ENCODE measurements at places on chromosomes 11 and 22.

GRCh38 chr22:50665738-50666137 is 6.9 kb upstream of the SHANK3 start:
- no peak for DNase-seq

- no peak for DNase-seq
Observed at GRCh38 chr11:95652002-95652472, 137.5 kb downstream of the FAM76B start.

- no peak for DNase-seq
Observed at GRCh38 chr22:46017166-46017565, 40.2 kb upstream of the WNT7B start.

DNA sequence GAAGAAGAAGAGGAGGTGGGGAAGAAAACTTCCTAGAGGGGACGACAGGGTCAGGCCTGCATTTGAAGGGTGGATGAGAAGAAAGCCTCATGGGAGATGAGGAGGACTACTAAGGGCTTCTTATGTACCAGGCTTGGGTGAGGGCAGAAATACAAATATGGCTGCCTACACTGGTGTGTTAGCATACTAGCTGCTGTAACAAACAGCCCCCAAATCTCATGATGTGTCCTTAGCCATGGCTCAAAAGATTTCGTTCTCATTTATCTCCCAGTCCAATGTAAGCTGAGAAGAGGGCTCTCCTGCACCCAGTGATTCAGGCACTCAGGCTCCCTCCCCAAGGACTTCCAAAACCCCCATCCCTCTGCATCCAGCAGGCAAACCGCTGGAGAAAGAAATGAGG is 11.6 kb upstream of the MB start:
- no peak for DNase-seq

GRCh38 chr11:119694334-119694733 is 34.7 kb downstream of the NECTIN1 start:
- DNase-seq = no peak

DNA sequence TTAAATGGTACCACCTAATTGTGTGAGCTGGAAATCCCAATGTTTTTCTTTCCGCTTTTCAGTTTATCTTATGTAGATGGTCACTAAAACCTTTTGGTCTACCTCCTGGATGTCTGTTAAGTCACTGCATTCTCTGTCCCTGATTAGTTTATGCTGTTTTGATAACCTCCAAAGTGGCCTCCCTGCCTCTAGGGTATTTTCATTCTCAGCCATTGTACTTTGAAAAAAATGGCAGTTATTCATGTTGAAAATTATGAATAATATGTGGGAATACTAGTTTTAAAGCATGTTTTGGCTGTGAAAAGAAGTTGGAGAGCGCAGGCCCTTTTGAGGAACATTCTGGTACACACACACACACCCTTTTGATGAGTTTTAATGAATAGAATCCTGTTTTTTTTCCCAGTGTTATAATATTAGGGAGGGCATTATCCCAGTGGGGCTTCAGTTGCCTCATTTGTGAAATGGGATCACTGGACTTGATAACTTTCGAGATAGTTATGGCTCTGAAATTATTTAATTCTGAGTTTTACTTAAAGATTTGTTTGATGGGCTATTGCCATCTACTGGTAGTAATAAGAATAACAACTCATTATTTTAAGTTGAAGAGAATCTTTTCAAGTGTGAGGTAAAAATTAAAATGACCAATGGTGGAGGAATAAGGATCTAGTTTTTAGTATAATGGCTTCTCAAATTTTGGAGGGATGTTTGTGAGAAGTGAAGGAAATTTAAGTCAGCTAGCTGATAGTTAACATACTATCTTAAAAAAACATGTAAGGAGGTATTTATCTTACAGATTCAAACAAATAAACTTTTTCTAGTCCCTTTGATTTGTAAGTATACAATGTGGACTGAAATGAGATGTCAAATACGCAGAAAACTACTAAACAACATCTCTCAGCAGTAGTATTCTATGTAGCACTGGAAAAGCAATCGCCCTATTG is 3.9 kb downstream of the FDX1 start:
- DNase-seq = no peak

- no peak for DNase-seq
Observed at GRCh38 chr11:94883878-94884277, 89.5 kb downstream of the CWC15 start.

DNA sequence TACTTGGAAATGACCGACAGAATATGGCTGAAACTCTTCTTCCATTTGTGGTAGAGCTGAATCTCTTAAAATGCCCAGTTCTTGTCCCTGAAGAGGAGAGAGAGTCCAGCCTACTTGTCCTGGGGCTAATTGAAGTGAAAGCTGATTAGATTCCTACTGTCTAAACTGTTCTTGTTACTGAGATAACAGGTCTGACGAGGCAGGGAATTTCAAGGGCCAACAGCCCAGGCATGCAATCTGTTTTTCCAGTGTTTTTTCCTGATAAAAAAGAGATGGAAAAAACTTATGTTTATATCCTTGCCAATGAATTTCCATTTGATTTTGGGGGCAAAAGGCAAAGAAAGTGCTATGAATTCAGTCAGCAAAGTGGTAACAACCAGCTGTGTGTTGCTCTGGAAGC is 195.5 kb downstream of the ETS1 start:
- DNase-seq = no peak

Data from GM06990 (cell line).